T-cell (primary cell): ENCODE measurements at places on chromosomes 16 and 17.

DNA sequence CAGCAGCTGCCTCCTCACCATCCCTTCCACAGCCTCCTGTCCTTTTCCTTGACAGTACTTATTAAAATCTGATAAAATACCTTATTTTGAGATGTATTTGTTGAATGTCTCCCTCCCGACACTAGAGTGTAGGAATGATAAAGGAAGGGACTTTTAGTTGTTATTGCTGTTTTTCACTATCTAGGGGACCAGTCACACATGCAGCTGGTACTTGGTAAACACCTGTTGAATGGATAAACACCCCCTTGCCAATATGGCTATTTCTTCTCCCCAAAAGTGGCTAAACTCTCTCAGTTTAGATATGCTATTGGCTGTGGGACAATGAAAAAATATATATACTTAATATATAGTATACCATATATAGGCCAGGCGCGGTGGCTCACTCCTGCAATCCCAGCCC is 96.7 kb downstream of the STX8 start:
- no peak overlapping the region for H3K4me3 ChIP-seq
- H3K36me3 ChIP-seq: no peaks in the 10 kb centered on the region
- no peaks in the 10 kb centered on the region for H3K27me3 ChIP-seq
- no peak overlapping the region for H3K27ac ChIP-seq
- DNase-seq: no peak
- H3K4me1 ChIP-seq: no peaks in the 10 kb centered on the region

- H3K4me3 ChIP-seq: no peak overlapping the region
- no peak for DNase-seq
- no peaks in the 10 kb centered on the region for H3K36me3 ChIP-seq
- no peaks in the 10 kb centered on the region for H3K27me3 ChIP-seq
- H3K4me1 ChIP-seq: peaks cover 87% of the 10 kb centered on the region
Observed at GRCh38 chr17:76268991-76269981, 4.1 kb downstream of the UBALD2 start.

- peaks cover 4% of the 10 kb centered on the region for H3K4me1 ChIP-seq
- H3K4me3 ChIP-seq: no peak overlapping the region
- no peaks in the 10 kb centered on the region for H3K27me3 ChIP-seq
- peaks cover 21% of the 10 kb centered on the region for H3K36me3 ChIP-seq
- DNase-seq: no peak
Observed at GRCh38 chr17:79082311-79083190, 7.9 kb downstream of the ENGASE start.

DNA sequence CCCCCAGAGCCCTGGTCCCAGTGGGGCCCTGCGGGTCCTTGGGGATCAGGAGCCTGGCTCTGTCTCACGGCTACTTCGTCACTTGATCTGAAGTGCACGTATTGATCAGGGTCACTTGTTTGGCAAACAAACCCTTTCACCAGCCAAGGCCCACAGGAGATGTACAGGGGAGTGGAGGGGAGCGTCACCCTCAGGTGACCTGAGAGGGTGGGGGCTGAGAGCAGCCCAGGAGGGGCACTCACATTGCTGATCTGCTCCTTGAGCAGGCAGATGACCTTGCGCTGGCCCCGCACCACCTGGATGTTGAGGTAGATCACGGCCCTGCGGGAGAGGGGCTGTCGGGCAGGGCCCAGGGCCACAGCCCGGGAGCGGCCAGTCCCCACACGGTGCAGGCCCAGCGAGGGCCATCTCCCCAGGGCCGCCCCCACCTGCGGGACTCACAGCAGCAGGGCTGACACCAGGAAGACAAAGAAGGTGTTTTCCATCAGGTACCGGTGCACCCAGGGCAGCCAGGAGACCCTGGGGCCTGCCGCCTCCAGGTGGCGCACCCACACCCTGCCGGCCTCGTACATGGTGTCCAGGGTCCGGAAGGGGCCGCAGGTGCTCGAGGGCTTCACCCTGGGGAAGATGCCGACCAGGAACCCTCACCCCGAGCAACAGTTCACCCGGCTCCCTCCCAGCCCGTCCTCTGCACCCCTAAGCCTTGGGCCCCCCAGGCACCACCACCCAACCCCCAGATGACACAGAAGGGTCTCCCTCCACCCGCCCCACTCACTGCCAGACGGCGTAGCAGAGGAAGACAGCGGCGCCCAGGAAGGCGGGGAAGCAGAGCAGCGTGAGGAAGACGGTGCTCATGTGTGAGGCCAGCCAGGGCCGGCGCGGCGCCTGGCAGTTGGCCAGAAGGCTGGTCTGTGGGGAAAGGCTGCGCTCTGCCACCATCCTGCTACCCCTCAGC is 11.3 kb downstream of the TMC6 start:
- H3K36me3 ChIP-seq: peaks cover 26% of the 10 kb centered on the region
- H3K27me3 ChIP-seq: no peaks in the 10 kb centered on the region
- peaks cover 24% of the 10 kb centered on the region for H3K4me1 ChIP-seq
- peak overlapping the region; percentile 11 for H3K27ac ChIP-seq
- H3K4me3 ChIP-seq: no peak overlapping the region
